ENCODE measurements at places on chromosomes 3 and 15.

DNA sequence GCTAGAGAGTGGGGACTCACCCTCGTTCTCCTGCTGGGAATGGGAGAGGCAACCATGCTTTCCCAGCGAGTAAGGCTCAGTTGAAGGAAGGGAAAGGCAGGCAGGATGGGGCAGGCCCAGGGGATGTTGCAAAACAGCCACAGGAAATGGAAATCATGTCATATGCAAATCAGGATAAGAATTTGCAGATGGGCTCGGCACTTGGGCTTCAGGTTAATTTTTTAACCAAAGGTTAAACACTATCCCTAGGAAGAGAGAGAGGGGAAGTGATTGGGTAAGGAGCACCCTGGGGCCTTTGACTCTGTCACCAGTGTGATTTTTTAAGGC, 14.6 kb upstream of the PLA2G4E start:
- DNase-seq, result peak; percentile 28

DNA sequence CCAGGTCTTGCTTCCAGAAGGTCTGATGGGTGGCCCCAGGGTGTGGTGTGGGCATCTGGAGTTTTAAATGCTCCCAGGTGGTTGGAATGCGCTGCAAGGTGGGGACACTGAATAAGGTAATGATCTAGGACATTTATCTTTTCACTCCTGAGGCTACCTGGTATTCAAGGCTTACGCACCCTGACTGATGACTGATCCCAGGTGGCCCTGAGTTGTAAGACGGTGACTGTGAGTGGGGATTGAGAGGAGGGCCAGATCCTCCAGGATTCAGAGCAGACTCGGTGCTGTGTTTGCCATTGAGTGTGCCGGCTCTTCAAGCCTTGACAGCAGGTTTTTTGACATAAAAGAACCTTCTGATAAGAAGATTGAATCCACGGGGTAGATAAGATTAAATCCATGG, 40.3 kb downstream of the SLC6A20 start:
- DNase-seq, result no peak

- peak; percentile 85 for DNase-seq
Measured at GRCh38 chr3:52225452-52226228, at the start of gene TLR9. Gene TLR9 (minus strand): TSS chr3:52225645. CDS start chr3:52225529, 116 bp downstream.

DNA sequence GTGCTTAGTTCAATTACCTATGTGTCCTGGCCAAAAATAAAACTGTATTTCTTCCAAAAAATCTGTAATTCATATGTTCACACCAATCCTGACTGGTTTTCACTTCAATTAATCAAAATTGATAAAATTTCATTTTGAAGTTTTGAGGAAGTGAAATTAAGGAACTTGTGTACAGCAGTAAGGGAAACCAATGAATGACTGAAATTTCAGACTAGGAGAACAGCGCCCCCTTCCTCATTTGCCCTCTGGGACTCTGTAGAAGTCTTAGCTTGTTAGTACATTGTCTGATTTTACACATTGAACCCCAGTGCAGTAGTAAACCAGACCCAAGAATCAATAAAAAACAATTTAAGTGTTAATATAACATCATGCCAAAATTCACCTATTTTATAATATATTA, 495.3 kb upstream of the AGTR1 start:
- DNase-seq, result no peak

- no peak for DNase-seq
Measured at GRCh38 chr3:167885277-167885676, 149.8 kb downstream of the SERPINI1 start.

GRCh38 chr3:187263270-187263669, 28.3 kb downstream of the MASP1 start:
- DNase-seq, result no peak

- DNase-seq, result no peak
Measured at GRCh38 chr3:159824333-159824732, 164.3 kb upstream of the IL12A start.

DNA sequence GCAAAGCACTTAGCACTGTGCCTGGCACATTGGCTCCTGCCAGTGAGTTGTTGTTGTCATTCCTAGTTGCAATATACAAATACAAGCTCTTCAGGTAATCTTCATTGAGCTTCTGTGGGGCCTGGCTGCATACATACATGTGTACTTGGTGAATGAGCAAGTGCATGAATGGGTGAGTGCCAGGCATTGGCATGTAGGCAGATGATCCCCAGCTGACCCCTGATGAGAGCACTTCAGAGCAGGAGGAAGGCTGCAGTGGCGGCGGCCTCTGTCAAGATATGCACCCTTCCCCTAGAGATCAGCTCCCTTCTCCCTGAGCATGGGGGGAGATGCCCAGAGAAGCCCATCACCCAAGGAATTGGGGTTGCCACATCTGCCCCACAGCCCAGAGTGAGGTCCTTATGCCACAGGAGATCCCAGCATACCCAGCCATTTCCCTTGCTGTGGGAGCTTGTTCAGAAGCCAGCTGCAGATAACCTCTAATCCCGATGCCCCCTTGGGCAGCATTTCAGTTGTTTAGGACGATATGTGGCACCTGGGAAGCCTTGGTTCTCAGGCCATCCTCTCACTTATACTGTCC, 8.8 kb downstream of the CACNA2D3 start:
- DNase-seq, result no peak

DNA sequence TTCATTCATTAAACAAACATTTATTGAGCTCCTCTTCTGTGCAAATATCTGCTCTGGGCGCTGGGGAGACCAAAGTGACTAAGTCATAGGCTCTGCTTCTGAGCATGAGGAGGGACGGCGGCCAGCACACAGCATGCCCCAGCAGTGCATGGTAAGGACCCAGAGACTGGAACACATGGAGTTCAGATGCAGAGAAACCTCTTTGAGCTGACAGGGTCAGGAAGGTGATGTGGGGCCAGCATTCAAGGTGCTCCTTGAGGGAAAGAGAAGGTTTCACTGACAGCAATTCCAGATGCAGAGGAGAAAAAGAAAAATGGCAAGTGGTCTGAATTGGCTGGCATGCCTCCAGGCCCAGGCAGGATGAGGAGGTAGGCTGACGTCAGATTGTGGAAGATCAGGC, 234.5 kb downstream of the UACA start:
- DNase-seq, result no peak

DNA sequence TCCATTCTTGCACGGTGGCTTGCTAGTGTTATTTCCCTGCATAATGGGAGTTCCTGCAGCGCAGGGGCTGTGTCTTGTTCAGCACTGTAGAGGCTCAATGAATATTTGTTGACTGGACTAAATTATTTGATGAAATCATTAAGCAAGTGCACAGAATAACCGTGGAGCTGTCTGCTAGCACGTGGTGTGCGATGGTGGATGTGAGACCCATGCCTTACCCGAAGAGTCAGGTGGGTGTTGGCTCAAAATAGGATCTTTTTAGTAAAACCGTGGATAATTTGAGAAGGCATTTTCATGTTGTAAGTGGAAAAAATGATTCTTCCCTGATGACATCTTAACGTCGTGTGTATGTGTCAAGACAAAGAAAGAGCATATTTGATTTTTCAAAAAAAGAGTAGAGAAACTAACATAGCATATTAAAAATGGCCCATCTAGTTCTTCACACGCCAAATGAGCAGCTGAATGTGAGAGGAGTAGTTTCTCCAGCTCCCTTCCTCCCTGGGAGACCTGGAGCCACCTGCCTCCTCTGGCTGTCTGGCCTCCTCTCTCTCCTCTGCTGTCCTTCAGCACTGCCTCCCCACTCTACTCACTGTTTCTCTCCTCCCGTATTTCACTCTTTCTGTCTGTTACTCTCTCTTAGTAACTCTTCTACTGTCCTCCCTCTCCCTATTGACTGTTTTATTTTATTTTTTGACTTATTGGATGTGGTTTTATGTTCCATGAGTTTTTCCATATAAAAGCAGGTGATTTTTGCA, 6.3 kb downstream of the FAM81A start:
- DNase-seq, result no peak

- no peak for DNase-seq
Measured at GRCh38 chr3:83457551-83457950, 1501.2 kb upstream of the CADM2 start.

GRCh38 chr3:35705904-35706303, 66.6 kb downstream of the ARPP21 start:
- no peak for DNase-seq

DNA sequence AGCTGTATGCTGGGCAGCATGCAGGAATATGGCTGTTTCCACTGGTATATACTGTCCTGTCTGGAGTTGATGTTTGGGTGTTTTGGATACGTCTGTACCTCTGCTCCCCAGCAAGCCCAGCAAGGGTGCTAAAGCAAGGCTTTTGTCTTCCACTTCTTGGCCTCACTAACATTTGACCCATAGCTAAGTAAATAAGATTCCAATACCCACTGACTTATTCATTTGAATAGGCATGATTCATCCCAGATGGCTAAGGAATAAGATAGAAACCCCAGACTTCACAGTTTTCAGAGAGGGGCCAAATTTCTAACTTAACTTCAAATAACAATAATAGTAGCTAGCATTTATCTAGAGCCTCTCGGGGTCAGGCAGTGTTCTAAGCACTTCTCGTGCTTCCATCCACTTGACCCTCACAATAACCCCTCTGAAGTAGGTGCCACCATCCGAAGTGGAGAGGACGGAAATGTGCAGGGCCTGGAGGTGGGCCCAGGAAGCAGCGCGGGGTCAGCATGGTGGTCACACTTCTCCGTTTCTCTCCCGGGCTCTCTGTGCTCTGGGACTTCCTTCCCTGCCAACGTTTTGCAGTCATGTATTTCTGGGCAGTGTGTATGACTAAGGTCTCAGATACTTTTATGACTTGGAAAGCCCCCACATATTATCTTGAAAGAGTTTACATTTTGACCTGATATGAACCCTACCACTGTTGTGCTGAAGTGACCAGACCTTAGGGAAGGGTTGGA, 39.3 kb downstream of the LRRK1 start:
- peak; percentile 32 for DNase-seq

- no peak for DNase-seq
Measured at GRCh38 chr3:25674670-25675069, 10.0 kb upstream of the TOP2B start.

DNA sequence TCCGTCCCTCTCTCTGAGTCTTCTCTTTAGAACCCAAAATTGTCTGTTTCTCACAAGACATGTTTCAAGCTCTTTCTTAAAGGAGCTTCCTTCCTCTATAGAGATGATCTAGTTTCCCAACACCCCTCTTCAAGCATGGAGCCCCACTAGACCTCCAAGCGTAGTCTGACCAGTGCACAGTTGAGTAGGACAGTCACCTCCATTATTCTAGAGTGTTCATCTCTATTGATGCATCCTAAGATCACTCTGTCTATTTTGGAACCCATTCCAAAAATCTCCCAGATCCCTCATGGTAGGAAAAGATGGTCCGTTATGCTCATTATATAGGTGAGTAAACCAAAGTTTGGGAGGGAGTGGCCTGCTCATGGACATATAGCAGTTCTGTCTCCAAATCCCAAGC, 4.1 kb upstream of the CAV3 start:
- DNase-seq, result no peak

- DNase-seq, result no peak
Measured at GRCh38 chr3:14278799-14279625, 100.4 kb downstream of the LSM3 start.

- peak; percentile 55 for DNase-seq
Measured at GRCh38 chr3:122560680-122561079, 3.4 kb downstream of the PARP9 start.

GRCh38 chr3:137845666-137846065, 81.6 kb downstream of the SOX14 start:
- DNase-seq, result no peak

GRCh38 chr3:15449489-15450224, 22.3 kb downstream of the EAF1 start:
- DNase-seq, result no peak

- DNase-seq, result no peak
Measured at GRCh38 chr15:72784456-72784876, 908 bp upstream of the ADPGK start.

- no peak for DNase-seq
Measured at GRCh38 chr3:61331929-61332552, 80.8 kb upstream of the FHIT start.

GRCh38 chr3:160811237-160811548, 55.2 kb downstream of the PPM1L start:
- DNase-seq, result no peak

DNA sequence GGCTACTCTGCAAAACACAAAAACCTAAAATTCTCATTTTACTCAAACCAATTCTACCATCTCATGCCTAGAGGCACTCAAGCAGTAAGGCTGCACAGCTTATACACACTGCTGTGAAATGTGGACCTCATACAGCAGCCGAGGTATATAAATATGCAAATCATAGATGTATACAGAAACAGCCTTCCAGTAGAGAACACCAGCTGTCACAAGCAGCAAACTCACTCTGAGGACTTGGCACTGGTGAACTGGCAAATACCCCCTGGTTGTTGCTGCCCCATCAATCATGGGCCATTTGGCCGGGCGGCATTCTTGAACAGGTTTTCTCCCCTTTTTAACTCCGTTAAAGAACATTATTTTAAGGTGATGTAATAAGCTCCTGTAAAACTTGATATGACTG, 378.0 kb downstream of the LSAMP start:
- DNase-seq, result no peak

- DNase-seq, result peak; percentile 70
Measured at GRCh38 chr3:141411251-141411771, 43.0 kb downstream of the ZBTB38 start.

- DNase-seq, result no peak
Measured at GRCh38 chr3:47008234-47008796, 28.8 kb downstream of the NBEAL2 start.

DNA sequence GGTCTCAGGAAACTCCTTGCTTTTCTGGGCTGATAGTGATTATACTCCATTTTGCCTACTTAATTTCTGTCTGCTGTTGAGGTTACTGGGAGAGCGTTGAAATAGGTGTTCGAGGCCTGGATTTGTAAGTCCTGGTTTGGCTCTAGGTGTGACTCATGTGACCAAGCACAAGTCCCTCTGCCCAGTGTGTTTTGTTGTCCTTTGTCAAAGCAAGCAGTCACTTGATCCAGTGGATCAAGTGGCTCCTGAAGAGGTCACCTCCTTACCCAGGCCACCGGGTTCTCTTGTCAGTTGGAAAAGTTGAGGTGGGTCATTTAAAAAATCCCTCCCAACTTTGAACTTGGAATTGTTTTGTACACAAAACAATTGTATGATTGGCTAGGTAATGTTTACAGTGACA, 70.0 kb downstream of the LPP start:
- DNase-seq, result no peak

GRCh38 chr3:113275583-113275928, 64.2 kb downstream of the BOC start:
- no peak for DNase-seq

DNA sequence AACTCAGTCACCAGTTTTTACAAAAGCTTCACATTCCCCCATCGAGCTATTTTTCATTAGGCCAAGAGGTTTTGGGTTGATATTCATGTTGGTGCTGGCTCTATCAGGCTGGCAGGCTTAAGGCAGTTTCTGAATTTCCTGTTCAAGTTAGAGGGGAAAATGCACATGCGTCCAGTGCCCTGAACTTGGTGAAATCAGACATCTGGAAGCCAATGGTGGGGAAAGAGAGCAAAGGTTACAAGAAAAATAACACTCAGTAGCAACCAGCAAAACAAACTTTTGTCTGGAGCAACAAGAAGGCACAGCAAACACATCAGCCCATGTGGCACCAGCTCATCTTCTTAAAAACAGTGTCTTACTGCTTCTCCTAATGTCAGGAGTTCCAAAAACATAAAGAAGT, 155.6 kb upstream of the TSC22D2 start:
- no peak for DNase-seq

Measured in CD14-positive monocyte (primary cell).